ENCODE measurements at places on chromosomes 7 and 10. TPM values are rescaled to one million over a fixed set of nuclear protein-coding genes. Genes with fewer than 3 reads are reported as not detected.

CUBN gene
- total RNA-seq = 19.9 TPM

VWDE gene
- total RNA-seq = not detected

GPER1 gene
- 0.86 TPM for total RNA-seq

OR2A7 gene
- total RNA-seq = not detected

FEZF1 gene
- not detected for total RNA-seq

All from dermis lymphatic vessel endothelial cell (primary cell).